ENCODE measurements at places on chromosomes 12 and 14. TPM values are rescaled to one million over a fixed set of nuclear protein-coding genes. Genes with fewer than 3 reads are reported as not detected.

- DNase-seq = peak; percentile 15
Observed at GRCh38 chr12:107079172-107080011, 14.0 kb downstream of the CRY1 start.

The TAS2R8 gene
- not detected for total RNA-seq

The FGF6 gene
- not detected for total RNA-seq

DNA sequence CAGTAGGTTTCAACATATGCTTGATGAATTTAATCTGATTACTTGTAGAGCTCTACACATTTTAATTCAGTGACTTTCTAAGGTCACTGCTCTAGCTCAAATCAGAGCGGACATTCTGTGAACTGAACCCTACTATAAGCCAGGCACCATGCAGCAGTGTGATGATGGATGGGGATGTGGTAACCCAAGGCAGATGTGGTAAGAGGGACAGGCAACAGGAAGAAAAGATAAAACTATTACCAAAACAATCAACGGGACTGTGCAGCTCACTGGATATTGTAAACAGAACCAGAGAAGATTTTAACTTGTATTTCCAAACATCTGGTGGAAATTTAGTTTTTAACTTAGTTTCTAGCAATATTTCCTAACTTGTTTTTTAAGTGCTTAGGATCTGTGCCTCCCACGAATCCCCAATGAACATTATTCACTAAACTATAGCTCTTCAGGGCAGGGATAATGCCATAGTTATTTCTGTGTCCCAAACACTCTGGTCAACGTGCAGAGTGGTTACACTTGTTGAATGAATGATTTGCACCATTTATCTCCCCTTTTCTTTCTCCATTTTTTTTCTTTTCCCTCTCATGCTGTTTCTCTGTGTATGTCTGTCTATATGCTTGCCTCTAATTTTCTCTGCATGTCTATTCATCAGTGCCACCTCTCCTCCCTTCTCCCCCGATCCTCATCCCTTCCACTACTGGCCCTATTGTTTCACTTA, 3.0 kb downstream of the ERO1A start:
- no peak for DNase-seq

The A2M gene
- total RNA-seq = not detected

GRCh38 chr12:11701433-11701832, 52.0 kb downstream of the ETV6 start:
- DNase-seq = no peak

GRCh38 chr12:14846042-14846587, 2.8 kb upstream of the ART4 start:
- DNase-seq = no peak

The NTS gene
- not detected for total RNA-seq

The RFX4 gene
- not detected for total RNA-seq

Measured in CD4-positive, CD25-positive, alpha-beta regulatory T cell (primary cell).